ENCODE measurements at places on chromosomes 5 and 9.

DNA sequence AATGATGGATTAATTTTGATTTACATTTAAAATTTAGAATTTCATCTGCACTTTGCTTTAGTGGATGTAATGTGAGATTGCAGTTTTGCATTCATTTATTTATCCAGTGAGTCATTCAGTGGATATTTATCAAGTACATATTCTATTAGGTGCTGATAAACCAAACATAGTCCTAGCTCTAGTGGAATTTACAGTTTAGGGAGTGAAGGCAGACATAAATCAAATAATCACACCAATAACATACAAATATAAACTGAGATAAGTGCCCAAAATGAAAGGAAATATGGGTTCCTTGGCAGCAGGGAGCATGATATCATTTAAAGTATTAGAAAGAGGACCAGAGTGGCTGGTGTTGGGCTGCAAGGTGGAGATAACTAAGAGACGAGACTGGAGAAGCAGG, 14.7 kb upstream of the NIPBL start:
- no peak for DNase-seq

GRCh38 chr5:104081232-104081631, 518.6 kb upstream of the NUDT12 start:
- no peak for DNase-seq

GRCh38 chr5:67315082-67315989, 118.7 kb upstream of the CD180 start:
- no peak for DNase-seq

DNA sequence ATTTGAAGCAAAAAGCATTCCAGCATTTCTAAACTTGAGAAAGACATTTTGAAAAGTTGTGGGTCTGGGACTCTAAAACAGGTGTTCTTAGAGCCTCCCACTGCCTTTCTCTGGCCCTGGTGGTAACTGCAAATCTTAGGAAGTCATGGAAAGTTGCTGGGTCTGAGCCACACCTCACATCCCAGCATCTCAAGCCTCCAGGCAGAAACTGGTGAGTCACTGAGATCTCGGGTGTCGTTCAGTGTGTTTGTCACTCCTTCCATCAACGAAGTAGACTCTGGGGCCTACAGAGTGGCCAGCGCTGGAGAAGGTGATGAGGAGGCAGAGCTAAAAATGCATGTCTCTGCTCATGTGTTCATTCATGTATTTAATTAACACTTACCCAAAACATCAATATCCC, 59.6 kb upstream of the C5orf58 start:
- DNase-seq = no peak

GRCh38 chr9:130847306-130848217, 12.5 kb downstream of the ABL1 start:
- DNase-seq = peak; percentile 99

DNA sequence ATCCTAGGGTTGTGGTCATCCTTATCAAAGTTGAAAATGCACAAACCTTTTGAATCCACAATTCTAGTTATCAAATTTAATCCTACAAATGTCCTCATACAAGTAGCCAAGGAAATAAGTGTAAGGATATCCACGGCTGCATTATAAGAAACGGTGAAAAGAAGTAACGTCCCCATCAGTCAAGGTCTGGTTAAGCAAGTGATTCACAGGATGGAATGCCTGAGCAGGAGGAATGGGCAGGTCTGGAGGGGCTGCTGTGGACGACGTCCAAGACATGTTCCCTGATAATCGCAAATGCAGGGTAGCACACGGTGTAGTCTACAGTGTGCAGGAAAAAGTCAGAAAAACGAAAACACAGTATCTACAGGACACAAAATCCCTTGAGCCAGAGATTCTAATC, 118.6 kb downstream of the ADAMTS2 start:
- DNase-seq = no peak

- no peak for DNase-seq
Measured at GRCh38 chr9:111896942-111897600, 457 bp downstream of the UGCG start.

DNA sequence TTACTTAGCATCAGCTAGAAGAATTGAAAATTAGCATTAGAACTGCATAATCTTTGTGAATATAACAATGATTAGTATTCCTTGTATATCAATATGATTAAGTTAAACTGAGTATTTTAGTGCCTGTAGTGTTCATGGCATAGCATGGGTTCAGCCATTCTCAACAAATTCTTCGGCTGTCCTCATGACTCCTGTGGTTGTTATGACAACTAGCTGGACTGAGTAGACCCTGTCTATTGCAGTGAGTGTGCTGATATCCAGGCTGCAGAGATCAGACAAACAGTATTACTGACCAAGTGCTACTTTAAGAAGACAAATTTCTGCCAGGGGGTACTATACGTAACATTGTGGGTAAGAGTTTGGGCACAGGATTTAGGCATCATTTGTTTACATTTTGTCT, 125.9 kb downstream of the NUDT12 start:
- DNase-seq = no peak

DNA sequence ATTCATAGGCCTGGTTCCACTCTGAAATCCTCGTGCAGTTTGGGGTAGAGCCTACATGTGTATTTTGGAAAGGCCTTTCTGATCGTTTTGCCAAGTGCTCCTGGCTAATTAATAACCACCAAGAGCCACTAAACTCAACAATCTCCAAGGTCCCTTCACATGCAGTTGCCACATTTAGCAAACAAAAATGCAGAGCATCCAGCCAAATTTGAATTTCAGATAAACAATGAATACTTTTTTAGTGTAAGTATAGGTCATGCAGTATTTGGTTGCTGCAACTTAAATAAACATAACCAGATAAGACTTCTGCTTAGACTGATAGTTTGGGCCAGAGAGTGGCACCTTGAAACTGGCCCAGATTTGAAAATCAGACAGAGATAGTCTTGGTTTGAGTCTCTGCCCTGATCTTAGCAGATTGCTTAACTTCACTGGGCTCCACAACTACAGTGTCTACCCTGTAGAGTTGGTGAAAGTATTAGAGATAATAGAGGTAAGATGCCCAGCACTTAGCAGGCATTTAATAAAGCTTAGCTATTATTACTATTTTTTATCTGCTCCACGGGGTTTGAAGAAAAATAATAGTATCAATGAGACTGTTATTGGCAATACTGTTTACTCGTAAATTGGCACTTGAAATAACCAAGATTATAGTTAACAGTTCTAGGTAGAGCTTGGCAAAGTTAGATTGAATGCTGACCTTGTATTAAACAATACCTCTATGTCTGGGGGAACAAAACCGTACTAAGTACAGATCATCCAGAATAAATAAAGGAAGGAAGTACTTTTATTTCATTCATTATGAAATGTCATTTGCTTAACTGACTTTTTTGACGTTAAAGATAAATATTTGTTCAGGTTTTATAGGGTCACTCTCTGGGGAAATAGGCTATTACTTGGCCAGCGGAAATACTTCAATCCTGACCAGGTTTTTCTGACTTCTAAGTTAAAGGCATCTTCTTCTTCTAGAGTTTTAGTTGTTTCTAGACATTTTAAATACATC, 274.8 kb downstream of the DOCK8 start:
- peak; percentile 25 for DNase-seq

DNA sequence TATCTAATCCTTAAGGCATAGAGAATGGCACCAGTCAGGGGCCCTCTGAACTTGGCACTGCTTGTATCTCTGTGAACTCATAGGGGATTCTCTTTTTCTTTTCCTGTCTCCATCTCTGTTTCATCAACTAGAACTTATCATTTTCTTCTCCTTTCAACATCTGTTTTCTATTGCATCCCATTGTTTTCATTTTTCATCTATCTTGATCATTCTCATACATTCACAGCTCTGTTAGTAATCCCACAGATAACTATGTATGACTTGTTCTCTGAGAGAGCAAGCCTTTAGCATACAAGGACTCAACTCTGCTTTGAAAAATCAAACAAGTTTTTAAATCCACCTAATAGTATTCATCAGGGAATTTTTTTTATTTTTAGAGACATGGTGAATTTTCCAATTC, 264.3 kb downstream of the ARRDC3 start:
- DNase-seq = no peak

- no peak for DNase-seq
Measured at GRCh38 chr9:13047827-13048587, 231.5 kb downstream of the MPDZ start.

DNA sequence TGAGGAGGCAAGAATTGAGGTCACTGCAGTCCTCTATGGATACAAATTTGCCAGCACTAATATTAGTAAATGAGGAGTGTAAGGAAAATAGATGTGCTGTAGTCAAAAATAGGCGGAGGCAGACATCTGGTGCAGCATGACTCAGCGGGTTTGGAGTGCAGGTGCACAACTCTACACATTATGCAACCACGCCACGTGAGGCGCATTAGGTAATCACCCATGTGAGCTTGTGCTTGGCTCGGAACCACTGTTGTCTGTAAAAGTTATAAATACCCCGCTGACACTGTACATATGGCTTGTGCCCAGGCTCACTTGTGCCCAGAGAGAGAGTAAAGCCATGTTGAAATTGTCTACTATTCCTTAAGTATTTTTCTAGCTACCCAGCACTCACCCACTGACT, 623.5 kb upstream of the NUDT12 start:
- DNase-seq = no peak

- DNase-seq = no peak
Measured at GRCh38 chr5:60843936-60844905, at the start of gene ELOVL7. Gene ELOVL7, minus strand, starts transcription at chr5:60844269. Its CDS starts 56,872 bp downstream, at chr5:60787397.

- DNase-seq = no peak
Measured at GRCh38 chr5:137372773-137373160, 126.4 kb downstream of the SPOCK1 start.

- peak; percentile 22 for DNase-seq
Measured at GRCh38 chr9:98118640-98119601, at the start of gene TRIM14. Gene TRIM14, minus strand, starts transcription at chr9:98119222. Its CDS starts 34 bp downstream, at chr9:98119188.

- DNase-seq = no peak
Measured at GRCh38 chr5:159775890-159776289, 140.4 kb upstream of the ADRA1B start.

DNA sequence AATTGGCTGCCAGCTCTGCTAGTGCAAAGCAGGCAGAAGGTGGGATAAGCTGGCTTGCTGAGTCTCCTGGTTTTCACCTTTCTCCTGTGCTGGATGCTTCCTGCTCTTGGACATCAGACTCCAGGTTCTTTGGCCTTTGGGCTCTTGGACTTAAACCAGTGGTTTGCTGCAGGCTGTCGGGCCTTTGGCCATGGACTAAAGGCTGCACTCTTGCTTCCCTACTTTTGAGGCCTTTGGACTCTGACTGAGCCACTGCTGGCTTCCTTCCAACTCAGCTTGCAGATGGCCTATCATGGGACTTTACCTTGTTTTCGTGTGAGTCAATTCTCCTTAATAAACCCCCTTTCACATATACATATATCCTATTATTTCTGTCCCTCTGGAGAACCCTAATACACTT, 1293.9 kb upstream of the CDH6 start:
- no peak for DNase-seq

DNA sequence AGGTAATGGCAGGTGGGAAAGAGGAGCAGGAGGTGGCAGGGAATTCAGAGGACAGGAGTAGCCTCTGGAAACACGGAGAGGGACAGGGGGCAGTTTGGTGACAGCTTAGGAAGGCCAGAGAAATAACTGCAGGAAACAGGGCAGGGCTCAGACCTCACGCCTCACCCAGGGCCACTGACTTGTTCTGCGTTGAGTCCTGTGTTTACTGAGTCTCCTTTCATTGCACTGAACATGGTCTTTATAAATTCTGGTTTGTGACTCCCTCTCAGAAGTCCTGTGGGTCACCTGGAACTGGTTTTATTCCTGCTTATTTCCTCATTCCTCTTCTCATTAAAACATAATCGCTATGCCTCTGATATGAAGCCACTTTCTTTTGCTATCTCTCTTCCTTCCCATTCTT, 55.2 kb upstream of the ZNF622 start:
- DNase-seq = no peak

DNA sequence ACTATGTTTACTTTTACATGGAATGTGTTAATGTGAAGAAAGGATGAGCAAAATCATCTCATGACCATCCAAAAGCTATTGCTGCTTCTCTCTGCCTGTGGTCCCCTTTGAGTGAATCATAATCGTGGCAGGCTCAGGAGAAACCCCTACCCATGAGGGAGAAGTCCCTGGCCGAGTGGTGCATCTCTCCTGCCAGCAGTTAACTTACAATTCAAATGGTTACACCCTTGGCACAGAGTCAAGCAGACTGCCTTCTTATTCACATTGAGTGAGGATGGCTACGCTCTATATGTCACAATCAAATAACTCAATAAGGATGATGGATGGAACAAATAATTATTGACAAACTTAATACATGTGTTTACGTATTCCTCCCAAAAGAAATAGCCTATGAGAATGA, 179.1 kb downstream of the FGF1 start:
- DNase-seq = no peak

DNA sequence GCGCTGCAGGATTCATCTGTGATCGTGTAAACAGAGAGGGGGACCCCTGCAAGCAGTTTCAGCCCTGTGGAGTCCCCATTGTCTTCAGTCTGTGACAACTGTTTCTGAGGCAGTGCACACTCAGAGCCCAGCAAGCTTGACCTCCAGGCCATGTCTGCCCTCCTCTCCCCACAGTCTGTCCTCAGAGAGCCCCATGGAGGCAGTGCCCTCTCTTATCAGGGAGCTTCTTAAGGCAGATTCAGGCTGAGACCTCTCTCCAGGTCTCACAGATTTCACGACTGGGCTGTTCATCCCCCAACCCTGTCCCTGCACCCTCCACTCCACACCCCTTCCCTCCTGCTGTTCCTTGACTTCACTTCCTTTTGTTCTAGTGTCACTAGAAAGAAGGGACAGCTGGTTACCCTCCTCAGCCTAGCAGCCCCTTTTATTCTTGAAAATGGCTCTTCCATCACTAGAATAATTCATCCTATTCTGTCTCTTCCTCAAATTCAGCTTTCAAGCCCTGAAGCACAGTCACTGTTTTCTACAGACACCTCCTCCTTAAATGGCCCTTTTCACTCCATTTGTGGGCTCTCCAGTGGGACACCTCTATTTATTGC, 218.4 kb downstream of the MED10 start:
- no peak for DNase-seq

DNA sequence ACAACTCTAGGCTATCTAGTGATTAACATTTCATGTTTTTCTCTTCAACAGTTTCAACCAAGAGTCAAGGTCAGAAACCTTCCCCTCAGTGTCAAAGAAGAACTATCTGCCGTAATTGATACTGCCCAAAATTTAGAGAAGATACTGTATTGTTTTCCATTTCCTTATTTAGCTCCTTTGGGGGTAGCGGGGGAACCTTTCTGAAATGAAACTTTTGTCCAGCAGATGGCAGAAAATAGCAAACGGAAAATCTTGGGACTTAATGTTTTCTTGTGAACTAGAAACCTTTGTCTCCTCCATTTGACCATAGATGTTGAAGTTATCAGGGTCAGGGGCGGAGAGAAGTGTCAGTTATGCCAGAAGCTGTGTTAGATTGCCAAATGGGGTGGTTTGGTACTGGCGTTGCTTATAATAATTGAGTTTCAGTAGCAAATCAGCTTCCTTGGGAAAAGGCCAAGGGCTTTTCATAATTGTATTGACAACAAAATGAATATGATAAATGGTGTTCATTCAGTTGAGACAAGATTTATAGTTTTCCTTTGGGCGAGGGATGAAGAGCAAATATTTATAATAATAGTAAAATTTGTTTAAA, 101.7 kb upstream of the TLX3 start:
- peak; percentile 5 for DNase-seq

GRCh38 chr5:91318724-91319123, 64.4 kb downstream of the ARRDC3 start:
- no peak for DNase-seq

- DNase-seq = no peak
Measured at GRCh38 chr5:170407062-170407461, 17.9 kb upstream of the KCNMB1 start.
